ENCODE measurements at places on chromosomes 2 and 18.

- DNase-seq = no peak
Observed at GRCh38 chr18:75070235-75070624, 138.7 kb downstream of the PTGR3 start.

DNA sequence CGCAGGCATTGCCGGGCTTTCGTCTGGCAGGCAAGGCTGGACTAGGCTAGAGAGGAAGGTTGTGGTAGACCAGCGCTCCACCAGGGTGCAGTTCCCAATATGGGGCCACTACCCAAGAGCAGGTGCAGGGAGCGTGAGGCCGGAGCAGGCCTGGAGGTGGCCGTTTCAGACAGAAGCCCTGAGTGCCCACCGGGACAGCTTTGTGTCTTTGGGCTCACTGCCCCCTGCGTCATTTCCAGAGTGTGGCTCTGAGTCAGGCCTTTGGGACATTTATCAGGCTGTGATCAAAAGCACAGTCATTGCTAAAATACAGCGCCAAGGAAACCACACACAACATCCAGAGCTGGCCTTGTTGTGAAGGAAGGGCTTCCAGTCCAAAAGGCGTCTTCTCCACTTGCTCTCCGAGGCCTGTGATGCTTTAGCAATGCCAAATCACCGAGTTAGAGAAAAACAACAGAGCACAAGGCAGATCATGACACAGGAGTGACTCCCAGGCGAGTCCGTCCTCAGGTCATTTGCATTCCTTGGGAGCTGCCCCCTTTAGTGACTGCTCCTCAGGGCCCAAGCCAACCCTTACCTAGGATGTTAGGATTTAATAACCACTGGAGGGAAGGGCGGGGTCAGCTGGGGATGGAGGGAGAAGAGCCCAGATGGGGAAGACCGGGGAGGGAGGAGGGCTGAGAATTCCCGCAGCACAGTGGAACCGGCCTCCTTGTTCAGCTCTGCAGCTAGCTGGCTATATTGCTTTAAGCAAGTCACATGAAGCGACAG lies 42.3 kb downstream of the RFX8 start:
- no peak for DNase-seq

- DNase-seq = no peak
Observed at GRCh38 chr2:234701841-234702240, 205.0 kb upstream of the ARL4C start.

DNA sequence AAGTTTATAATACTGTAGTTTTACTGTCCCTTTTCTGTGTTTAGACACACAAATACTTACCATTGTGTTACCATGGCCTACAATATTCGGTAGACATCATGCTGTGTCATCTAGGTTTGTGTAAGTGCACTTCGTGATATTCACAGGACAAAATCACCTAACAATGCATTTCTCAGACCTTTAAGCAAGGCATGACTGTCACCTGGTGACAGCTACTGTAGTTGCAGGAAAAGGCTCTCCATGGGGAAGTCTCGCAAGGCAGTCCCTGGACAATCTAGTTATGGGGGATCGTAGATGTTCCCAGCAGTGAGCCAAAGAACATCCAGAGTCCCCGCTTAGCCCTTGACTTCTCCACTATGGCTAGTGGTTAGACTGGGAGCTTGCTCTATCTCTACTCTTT lies 73.1 kb downstream of the EIF2AK3 start:
- DNase-seq = peak; percentile 24

GRCh38 chr18:8989855-8990254 lies 112.6 kb upstream of the NDUFV2 start:
- no peak for DNase-seq

- peak; percentile 21 for DNase-seq
Observed at GRCh38 chr2:44549099-44549471, 187.3 kb downstream of the CAMKMT start.

DNA sequence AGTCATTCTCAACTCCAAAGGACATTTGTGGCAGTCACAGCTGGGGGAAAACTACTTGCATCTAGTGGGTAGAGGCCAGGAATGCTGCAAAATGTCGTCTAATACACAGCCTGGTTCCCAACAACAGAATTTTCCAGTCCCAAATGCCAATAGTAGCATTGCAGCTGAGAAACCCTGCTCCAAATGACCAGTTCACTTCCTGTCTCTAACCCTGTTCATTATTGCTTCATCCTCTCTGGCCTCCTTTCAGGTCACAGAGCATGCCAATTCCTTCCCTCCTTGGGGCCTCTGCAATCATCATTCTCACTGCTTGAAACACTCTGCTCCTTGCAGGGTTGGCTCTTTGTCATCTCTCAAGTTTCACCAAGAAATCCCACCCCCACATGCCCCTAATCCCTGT lies 139.1 kb downstream of the IRS1 start:
- DNase-seq = no peak

DNA sequence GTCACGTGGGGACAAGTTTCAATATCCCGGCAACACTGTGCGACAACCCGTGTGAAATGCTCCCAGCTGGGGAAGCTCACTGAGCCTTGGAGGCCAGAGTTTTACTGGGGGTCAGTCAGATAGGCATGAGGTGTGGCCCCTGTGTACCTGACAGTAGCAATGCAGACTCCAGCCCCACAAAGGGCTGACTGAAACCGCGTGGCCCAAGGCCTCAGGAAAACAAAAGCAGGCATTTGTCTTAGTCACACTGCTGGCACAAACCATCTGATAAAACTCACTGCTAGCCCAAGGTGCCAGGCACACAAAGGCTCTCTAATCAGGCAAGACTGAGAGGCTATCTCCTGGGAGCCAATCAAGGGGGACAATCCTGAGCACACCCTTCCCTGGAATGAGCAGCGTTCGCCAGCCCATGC lies 786.6 kb upstream of the RAB6C start:
- DNase-seq = peak; percentile 7

DNA sequence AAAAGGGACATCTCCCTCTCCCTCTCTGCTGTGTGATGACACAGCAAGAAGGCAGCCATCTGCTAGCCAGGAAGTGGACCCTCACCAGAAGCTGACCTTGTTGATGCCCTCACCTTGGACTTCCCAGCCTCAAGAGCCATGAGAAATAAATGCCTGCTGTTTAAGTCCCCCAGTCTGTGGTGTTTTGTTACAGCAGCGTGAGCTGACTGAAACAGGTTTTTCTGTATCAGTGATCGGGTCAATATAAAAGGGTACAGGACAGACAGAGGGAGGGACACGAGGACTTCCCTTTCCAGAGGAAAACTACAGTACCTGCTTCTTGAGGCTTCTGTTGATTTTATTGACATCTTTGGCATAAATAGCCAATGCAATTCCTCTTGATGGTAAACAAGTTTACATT lies 510.3 kb upstream of the CHAC2 start:
- no peak for DNase-seq

GRCh38 chr18:5620289-5620688 lies 76.5 kb upstream of the EPB41L3 start:
- DNase-seq = no peak

DNA sequence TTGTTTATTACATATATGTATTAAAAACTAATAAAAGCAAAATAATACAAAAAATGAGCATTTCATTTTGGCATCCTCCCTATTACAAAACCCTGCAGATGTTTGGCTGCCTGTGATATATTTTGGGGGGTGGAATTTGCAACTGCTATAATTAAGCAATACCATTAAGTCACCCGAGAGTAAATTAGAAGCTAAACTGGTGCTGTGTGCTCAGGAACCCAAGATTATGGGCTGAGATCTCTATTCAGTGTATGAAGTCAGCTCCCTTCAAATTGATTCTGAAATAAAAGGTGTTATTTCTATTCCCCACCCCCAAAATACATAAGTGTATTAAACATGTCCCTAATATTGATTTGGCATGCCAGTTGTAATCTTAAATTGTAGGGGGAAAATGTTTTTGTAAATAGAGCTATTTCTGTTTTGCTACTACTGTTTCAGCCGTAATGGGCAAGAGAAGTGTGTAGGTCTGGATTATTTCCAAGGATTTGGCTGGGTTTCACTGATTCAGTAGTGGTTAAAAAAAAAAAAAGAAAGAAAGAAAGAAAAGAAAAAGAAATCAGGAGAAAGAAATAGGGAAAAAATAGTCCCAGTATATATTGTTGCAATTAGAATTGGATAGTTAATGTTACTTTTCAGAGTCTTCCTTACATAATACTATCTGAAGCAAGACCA lies 110.9 kb downstream of the SS18 start:
- DNase-seq = no peak

- DNase-seq = peak; percentile 43
Observed at GRCh38 chr18:6370886-6371635, 43.6 kb downstream of the L3MBTL4 start.

GRCh38 chr18:35736696-35737095 lies 155.2 kb downstream of the GALNT1 start:
- DNase-seq = no peak

- DNase-seq = peak; percentile 18
Observed at GRCh38 chr2:62706721-62707521, 1.4 kb downstream of the EHBP1 start.

DNA sequence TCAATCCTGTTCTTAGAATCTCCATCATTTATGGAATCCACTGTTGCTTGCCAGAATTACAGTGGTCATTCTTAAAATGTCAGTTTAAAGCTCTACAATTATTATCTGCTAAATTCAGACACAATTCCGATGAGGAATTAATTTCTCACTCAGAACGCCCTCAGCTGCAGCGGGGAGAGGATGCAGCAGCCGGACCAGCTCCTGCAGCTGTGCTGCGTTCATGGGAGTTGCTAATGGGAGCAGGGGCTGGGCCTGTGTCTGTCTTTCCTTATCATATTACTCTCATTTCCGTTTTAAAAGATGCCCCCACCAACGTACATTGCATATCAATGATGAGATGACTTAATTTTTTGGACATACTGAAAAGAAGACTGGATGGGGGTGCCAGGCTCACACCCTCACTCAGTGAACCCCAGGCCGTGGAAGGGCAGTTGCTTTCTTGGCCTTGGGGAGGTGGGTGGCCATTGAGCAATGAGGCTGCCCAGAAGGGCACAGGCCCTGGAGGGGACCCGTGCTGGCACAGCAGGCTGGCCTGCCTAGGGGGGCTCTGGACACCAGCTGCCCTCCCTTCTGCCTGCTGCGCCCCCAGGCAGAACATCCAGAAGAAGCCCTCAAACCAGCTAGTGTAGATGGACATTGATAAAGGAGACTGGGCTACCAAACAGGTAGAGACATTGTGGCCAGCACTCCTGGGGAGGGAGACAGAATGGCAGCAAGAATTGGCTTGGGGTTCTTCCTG lies 503.6 kb upstream of the MYT1L start:
- no peak for DNase-seq

DNA sequence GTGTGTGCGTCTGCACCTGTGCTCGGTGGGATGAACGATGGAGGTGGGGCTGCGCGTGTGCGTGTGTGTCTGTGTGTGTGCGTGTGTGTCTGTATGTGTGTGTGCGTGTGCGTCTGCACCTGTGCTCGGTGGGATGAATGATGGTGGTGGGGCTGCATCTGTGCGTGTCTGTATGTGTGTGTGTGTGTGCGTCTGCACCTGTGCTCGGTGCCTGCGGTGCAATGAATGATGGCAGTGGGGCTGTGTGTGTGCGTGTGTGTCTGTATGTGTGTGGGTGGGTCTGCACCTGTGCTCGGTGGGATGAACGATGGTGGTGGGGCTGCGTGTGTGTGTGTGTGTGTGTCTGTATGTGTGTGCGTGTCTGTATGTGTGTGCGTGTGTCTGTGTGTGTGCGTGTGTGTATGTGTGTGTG lies 48.5 kb upstream of the CTDP1 start:
- DNase-seq = no peak

DNA sequence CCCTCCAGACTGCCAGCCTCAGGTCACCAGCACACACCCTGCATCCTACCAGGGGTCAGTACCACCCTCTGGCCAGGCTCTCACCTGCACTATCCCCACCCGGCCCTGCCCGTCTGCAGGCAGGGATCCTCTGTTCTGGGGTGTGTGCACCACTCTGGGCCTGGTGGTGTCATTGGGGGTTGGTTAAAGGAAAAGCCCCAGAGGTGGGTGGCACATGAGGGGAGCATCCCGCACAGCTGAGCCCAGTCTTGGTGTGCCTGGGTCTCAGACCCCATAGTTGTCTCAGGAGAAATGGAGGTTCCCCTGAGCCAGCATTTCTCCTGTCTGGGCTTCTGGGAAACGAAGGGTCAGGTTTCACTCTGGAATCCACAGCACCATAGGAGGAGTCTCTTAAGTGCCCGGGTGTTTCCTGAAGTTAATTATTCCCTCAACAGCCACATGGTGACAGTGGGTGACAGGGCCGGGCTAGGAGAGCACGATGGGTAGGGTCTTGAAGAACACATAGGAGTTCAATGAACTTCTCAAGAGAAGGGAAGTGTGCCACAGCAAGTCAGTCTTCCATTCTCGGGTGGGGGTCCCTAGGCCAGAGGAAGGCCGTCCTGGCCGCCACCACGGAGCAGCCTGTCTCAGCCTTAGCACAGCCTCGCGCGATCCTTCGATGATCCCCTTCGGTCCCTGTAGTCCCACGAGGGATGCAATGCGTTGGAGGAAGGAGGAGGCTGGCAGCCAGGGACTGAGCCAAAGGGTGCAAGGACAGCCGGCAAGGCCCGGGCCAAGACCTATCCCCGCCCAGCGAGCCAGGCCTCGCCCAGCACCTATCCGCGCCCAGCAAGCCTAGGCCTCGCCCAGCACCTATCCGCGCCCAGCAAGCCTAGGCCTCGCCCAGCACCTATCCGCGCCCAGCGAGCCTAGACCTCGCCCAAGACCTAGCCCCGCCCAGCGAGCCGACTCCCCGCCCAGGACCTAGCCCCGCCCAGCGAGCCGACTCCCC lies 1.1 kb upstream of the FARP2 start:
- DNase-seq = peak; percentile 67

GRCh38 chr2:42495234-42495581 lies 1.4 kb upstream of the KCNG3 start:
- DNase-seq = no peak

- peak; percentile 35 for DNase-seq
Observed at GRCh38 chr2:168920504-168921157, 19.5 kb downstream of the G6PC2 start.

GRCh38 chr2:205752924-205753323 lies 70.6 kb downstream of the NRP2 start:
- DNase-seq = peak; percentile 86

- DNase-seq = no peak
Observed at GRCh38 chr2:9217838-9218770, 11.5 kb downstream of the ASAP2 start.

GRCh38 chr2:219619235-219619634 lies 8.2 kb upstream of the SLC4A3 start:
- no peak for DNase-seq

GRCh38 chr2:234243871-234244565 lies 193.5 kb downstream of the SPP2 start:
- no peak for DNase-seq

- DNase-seq = peak; percentile 64
Observed at GRCh38 chr18:13369756-13370510, 151.4 kb downstream of the LDLRAD4 start.

DNA sequence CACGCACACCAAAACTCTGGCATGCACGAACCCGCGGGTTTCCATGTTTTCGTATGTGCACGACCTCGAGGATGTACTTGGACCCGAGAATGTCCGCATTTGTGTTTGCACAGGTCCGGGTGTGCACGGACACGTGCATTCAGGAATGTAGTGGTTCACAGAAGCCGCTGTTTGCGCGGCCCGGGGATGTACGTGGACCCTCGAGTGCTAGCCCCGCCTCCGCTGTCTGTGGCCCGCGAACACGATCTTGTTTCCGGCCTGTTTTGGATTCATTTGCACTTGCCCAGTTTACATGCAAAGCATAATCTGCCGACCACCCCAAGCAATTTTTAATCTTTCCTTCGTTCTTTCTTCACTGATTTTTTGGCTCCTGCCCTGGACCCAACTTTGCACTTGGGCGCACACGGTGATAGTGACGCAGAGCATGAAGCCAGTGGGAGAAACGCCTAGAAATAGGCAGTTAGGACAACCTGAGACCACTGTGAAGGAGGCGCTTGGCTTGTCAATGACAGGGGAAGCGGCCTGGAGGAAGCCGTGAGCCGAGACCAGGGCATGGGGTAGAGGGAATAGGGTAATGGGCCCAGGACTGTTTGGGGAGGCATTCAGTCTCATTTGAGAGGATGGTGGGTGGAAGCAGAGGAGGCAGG lies 45.4 kb upstream of the PTMA start:
- DNase-seq = no peak
